Cardiac muscle cell (in vitro differentiated cells and primary cell): ENCODE measurements at places on chromosomes 13 and 19.
A peak's percentile ranks its signal among the peaks of the same experiment; 100 is the strongest.

DNA sequence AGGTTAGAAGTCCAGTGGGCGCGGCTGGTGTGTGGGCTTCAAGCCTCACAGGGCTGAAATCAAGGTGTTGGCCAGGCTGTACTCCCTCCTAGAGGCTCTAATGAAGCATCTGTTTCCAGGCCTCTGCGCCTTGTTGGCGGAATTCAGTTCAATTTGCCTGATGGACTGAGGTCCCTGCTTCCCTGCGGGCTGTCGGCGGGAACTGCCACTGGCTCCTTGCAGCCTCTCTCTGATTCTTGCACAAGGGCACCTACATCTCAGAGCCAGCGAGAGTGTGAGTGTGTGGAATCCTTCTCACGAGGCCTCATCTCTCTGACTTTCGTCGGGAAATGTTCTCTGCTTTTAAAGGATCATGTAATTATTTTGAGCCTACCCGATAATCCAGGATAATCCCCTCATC lies 128.6 kb downstream of the DLEU7 start:
- no peak for DNase-seq

- no peak for DNase-seq
These were observed 5.6 kb downstream of the ARGLU1 start for GRCh38 chr13:106562301-106562700.

- DNase-seq: no peak
These were observed 361.9 kb downstream of the TBC1D4 start for GRCh38 chr13:75120085-75120484.

- DNase-seq: no peak
These were observed 78.6 kb downstream of the ABCC4 start for GRCh38 chr13:95222733-95223018.

- DNase-seq: no peak
These were observed 594.4 kb downstream of the UQCRFS1 start for GRCh38 chr19:28618504-28618903.

- no peak for DNase-seq
These were observed 176.8 kb upstream of the PCDH20 start for GRCh38 chr13:61592489-61592888.

DNA sequence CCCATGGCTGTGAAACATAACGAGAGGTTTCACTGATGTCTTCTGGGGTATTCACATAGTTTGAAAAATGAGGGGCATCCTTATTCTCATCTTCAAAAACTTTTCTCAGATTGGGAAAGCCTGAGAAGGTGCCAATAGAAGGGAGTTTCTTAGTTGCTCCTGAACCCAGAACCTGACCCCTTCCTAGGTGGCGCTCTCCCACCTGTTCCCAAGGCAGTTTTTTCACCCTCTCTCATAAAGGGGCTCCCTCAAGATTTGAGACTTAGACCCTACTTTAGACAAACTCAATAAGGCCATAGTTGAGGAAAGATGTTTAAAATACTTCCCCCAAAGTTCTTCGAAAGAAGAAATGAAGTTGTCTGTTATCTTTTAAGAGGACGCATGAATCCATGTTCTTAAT lies 142.2 kb downstream of the FGF9 start:
- no peak for DNase-seq

GRCh38 chr13:45683701-45684100 lies 18.4 kb upstream of the CBY2 start:
- no peak for DNase-seq

GRCh38 chr13:99895444-99896368 lies 75.9 kb downstream of the ZIC5 start:
- DNase-seq: no peak

DNA sequence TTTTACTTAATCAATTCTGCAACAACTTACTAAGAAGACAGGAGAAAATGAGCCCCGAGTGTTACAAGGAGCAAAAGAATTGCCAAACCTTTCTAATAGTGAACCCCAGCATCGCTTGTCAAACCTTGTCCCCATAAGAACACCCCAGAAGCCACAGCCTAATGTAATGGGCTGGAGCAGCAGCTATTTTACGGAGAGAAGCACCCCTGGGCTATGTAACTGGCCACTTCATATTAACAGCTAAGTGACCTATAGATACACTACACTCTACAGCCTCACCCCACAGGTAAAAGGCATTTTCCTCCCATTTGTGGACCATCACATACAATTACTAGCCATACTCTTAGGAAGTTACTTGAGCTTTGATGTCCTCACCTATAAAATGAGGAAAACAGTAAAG lies 27.3 kb upstream of the CPB2 start:
- DNase-seq: no peak

- DNase-seq: no peak
These were observed 33.4 kb downstream of the CAB39L start for GRCh38 chr13:49410477-49410876.

GRCh38 chr13:52127783-52128702 lies 830 bp downstream of the NEK5 start:
- DNase-seq: peak; percentile 65

- DNase-seq: no peak
These were observed 9.5 kb upstream of the WTIP start for GRCh38 chr19:34471906-34472700.

DNA sequence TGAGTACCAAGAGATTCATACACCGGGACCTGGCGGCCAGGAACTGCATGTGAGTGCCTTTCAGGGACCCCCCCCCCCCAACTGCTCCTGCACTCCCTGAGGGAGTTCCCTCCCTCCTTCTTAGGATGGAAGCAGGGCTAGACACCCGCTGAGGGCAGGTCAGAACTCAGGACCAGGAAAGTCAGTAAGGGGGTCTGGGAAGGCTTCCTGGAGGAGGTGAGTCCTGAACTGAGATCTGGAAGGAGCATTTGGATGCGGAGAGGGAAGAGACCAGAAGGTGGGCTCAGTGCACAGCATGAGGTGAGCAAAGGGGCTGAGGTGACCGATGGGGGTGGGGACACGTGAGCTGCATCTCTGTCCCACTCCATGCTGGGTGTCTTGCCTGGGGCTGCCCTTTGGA lies 10.5 kb upstream of the HNRNPUL1 start:
- DNase-seq: no peak

- no peak for DNase-seq
These were observed 98.2 kb downstream of the LACC1 start for GRCh38 chr13:43977911-43978310.

- no peak for DNase-seq
These were observed at the start of gene ARHGAP35 for GRCh38 chr19:46860846-46861690. TSS of gene ARHGAP35 (plus strand) at chr19:46860997. CDS start at chr19:46918676, 57,679 bp downstream.

DNA sequence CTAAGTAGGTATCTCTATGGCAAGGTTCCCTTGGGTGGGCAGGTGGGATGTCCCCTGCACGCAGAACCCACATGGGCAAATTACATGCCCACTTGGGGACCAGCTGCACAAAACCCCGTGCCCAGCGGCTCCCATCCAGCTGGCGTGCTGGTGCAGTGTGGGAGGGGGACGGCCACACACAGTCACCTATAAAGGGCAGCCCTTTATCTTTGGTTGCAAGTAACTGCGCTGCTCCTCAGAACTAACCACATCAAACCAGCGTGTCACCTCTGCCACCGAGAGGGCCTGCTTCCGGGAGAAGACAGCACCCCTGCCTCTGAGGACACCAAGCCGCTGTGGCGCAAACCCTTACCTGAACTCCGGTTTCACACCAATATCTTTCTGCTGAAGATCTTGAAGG lies 32.2 kb downstream of the ANKRD27 start:
- DNase-seq: no peak

DNA sequence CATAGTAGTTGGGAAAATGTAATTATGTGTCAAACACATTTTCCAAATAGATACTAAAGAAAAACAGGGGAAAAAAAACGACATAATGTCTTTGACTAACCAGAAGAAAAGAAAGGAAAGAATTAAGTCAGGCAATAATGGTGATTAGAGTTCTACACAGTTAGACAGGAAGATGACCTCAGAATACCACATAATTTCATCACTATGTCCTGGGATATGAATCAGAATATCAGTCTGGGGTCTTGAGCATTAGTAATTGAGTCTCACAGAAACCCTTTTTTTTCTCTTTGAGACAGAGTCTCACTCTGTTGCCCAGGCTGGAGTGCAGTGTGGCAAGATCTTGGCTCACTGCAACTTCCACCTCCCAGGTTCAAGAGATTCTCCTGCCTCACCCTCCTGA lies 503.4 kb downstream of the SLITRK1 start:
- DNase-seq: no peak

GRCh38 chr19:51803519-51803918 lies 8.6 kb downstream of the FPR3 start:
- no peak for DNase-seq

GRCh38 chr13:76913898-76914297 lies 27.7 kb upstream of the KCTD12 start:
- DNase-seq: no peak

DNA sequence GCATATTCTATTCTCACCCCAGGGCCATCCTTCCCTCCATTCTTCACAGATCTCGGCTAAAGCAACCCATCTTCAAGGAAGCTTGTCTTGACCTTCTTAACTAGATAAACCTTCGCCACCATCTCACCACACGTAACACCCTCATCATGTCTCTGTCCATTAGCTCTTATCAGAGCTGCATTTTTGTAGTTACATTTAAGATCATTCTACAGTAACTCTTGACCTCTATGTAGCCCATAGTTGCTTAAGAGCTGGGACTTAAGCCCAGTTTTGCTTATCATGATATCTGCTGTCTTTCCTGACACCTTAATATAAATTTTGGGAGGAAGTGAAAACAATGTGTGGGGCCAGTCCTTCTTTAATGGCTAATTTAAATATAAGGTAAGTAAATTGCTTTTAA lies 345.1 kb downstream of the MTUS2 start:
- DNase-seq: no peak

DNA sequence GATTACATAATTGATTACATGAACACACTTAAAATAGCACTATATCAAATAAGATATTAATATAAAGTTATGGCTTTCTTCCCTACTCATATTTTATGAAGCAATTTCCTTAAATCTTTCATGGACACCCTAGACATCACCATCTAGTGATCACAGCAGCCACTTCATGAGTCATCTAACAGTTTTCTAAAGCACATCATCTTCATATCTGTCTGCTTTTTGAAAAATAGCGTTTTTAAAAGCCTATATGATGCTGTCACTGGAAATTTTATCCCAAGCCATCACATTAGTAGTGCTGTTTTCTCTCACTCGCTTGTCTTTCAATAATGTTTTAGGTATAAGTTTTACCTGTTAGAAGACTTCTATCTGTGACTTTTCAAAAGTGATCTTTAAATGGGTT lies 326.1 kb downstream of the SLITRK6 start:
- no peak for DNase-seq

DNA sequence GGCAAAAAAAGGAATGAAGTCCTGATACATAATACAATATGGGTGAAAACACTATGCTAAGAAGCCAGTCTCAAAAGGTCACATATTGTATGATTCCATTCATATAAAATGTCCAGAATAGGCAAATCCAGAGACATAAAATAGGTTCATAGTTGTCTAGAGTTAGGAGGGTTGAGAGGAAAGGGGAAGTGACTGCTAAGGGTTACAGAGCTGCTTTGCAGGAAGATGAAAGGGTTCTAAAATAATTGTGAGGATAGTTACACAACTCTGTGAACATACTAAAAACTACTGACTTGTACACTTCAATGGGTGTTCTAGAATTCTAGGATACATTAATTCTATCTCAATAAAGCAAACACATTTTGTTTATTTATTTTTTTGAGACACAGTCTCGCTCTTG lies 25.7 kb downstream of the CAB39L start:
- DNase-seq: no peak

GRCh38 chr19:34645551-34645950 lies 31.4 kb downstream of the SCGB2B2 start:
- peak; percentile 1 for DNase-seq

GRCh38 chr19:39997638-39998216 lies 867 bp downstream of the ZNF546 start:
- DNase-seq: peak; percentile 24

- DNase-seq: no peak
These were observed 35.6 kb upstream of the NANOS3 start for GRCh38 chr19:13841086-13841961.

GRCh38 chr19:34180273-34180672 lies 8.0 kb downstream of the LSM14A start:
- DNase-seq: no peak

DNA sequence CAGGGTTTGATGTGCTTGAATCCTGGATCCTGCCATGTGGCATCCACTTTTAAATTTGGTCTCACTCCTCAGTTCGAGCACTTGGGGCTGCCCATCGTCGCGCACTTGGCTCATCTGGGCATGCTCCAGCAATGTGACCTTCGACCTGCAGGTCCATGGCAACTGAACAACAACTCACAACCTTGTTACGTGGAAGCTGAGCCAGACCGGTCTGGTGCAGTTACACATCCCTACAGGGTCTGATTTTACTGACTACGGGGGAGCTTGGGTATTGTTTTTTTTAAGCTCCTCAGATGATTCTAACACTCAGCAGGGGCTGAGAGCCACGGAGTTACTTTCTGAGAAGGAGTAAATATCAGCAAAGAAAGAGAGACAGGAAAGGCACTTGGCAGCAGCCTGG lies 769.6 kb downstream of the UQCRFS1 start:
- DNase-seq: no peak

DNA sequence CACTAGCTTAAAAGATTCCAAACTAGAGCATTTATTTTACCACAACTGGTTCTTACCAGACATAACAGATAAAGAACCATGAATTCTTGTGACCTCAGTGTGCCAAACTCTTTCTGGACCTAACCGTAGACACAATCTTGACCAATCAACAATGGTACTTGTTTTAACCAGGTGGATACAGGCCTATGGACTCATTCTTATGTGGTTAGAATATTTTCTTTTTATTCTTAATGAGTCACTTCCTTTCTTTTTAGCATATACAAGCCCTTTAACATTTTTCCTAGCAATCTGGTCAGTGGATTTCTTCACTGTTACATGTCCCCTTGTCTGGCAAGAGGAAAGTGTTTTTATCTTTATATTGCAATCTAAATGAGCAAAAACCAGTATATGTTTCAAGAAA lies 792.1 kb upstream of the SPRY2 start:
- no peak for DNase-seq

- DNase-seq: no peak
These were observed 140.1 kb downstream of the ZDHHC20 start for GRCh38 chr13:21318891-21319532.

DNA sequence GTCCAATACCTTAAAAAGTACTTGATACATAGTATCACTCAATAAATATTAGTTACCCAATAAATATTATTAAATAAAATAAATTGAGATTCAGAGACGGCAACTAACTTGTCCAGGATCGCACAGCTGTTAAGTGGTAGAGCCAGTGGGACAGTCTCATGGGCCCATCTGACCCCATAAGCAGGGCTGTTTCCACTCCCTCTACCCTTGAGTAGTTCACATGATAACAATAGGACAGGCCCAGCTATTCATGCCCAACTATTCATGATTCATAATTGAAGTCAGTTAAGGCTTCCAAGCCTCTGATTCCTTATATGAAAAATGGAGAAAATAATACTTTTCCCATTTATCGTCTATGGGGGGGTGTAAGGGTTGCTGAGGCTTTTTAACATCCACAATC lies 78.2 kb downstream of the C13orf42 start:
- no peak for DNase-seq
